Lower lobe of right lung (tissue), 2 donors: ENCODE measurements at places on chromosomes 1 and 21. TPM values are rescaled to one million over a fixed set of nuclear protein-coding genes. Genes with fewer than 3 reads are reported as not detected.

Gene AVPR1B
- not detected for total RNA-seq

Gene RAB7B
- total RNA-seq = 9.1 TPM

Gene TMPRSS3
- 3.8 TPM for total RNA-seq

Gene UBXN10
- 7.8 TPM for total RNA-seq

DNA sequence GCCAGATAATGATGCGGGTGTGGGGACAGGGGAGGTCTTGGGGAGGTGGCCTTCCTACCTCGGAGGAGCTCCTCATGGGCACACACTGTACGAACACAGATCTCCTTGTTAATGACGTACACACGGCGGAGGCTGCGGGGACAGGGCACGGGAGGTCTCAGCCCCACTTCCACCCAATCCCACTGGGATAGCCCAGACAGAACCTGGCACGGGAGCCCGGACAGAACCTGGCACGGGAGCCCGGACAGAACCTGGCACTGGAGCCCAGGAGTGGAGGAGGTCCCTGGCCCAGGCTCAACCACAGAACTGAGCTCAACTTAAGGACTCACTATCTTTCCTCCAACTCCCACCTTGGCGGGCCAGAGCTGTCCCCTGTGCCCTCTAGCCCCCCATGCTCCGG lies 5.2 kb downstream of the MFAP2 start:
- DNase-seq = no peak
- peaks cover 6% of the 10 kb centered on the region for H3K36me3 ChIP-seq
- H3K27ac ChIP-seq = no peak overlapping the region
- no peak overlapping the region for H3K4me3 ChIP-seq
- H3K4me1 ChIP-seq = peaks cover 11% of the 10 kb centered on the region

- H3K4me1 ChIP-seq = no peaks in the 10 kb centered on the region
- no peaks in the 10 kb centered on the region for H3K27me3 ChIP-seq
- no peak overlapping the region for H3K27ac ChIP-seq
- no peaks in the 10 kb centered on the region for H3K36me3 ChIP-seq
- no peak overlapping the region for H3K4me3 ChIP-seq
- no peak for DNase-seq
Measured at GRCh38 chr1:186864296-186864695, 35.5 kb downstream of the PLA2G4A start.

DNA sequence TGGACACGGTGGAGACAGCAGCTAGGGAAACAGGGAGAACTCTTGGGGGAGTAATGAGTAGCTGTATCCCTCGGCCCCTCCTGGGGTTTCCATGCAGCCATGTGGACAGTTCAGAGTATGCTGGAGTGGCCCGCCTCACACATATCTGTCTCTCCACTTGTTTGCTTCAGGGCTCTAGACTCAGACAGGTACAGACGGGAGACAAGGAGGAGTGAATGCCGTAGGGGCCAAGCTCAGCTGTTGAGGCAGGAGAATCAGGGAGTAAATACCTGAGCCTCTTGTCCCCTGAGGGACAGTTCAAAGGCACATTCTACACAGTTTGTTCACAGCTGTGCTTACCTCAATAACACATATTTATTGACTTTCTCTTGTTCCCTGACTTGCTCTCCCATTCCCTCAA lies 7.7 kb upstream of the PTGFRN start:
- DNase-seq = no peak
- H3K36me3 ChIP-seq = no peaks in the 10 kb centered on the region
- H3K4me3 ChIP-seq = no peak overlapping the region
- H3K27me3 ChIP-seq = no peaks in the 10 kb centered on the region
- no peaks in the 10 kb centered on the region for H3K4me1 ChIP-seq

Gene L1TD1
- 0.59 TPM for total RNA-seq

DNA sequence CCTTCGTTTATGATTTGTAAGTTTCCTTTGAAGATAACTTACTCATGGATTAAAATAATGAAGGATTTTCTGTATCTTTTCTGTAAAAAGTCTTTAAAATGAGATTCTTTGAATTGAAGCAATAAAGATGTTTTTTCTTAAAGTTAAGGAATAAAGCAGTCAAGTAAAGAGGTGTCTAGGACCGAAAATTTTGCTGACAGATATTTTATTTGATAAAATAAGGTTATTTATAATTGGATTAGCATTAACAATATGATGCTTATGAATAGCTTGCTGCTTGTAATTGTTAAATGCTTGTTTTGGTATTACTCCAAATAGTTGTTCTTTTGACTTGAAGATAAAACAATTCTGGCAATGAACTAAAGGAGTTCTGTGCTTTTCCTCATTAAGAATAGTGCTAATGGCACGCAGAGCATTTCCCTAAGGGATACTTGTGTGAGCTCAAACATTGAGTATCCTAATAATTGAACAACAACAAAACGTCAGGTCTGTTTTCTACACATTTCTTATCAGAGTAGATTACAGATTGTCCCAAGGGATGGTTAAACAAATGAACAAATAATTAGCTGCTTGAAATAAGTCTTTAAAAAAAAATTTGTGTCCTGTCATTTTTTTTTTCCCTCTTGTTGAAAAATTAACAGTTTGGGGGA lies 16.6 kb downstream of the TSNAX start:
- no peaks in the 10 kb centered on the region for H3K27me3 ChIP-seq
- peaks cover 34% of the 10 kb centered on the region for H3K36me3 ChIP-seq
- no peak for DNase-seq
- H3K4me1 ChIP-seq = peaks cover 16% of the 10 kb centered on the region
- H3K27ac ChIP-seq = no peak overlapping the region

DNA sequence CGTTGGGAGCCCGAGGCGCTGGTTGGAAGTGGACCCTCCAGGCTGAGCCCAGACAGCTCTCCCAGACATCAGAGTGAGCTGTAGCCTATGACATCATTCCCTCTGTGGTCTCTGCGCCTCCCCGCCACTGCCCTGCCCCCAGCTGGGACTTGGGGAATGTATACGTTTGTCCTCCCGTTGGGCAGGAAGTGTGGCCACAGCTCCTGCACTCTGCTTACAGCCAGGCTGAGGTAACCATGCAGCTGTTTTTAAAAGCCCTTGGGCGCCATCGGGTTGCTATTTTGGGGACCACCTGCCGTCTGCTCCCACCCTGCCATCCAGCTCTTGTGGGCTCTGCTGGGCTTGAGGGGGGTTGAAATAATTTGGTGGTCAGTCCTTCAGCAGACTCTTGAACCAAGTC lies 7.8 kb downstream of the VASH2 start:
- no peak for DNase-seq
- H3K4me3 ChIP-seq = no peak overlapping the region
- H3K36me3 ChIP-seq = no peaks in the 10 kb centered on the region
- H3K27ac ChIP-seq = no peak overlapping the region
- no peaks in the 10 kb centered on the region for H3K4me1 ChIP-seq

Gene TNFRSF4
- total RNA-seq = 3.0 TPM

DNA sequence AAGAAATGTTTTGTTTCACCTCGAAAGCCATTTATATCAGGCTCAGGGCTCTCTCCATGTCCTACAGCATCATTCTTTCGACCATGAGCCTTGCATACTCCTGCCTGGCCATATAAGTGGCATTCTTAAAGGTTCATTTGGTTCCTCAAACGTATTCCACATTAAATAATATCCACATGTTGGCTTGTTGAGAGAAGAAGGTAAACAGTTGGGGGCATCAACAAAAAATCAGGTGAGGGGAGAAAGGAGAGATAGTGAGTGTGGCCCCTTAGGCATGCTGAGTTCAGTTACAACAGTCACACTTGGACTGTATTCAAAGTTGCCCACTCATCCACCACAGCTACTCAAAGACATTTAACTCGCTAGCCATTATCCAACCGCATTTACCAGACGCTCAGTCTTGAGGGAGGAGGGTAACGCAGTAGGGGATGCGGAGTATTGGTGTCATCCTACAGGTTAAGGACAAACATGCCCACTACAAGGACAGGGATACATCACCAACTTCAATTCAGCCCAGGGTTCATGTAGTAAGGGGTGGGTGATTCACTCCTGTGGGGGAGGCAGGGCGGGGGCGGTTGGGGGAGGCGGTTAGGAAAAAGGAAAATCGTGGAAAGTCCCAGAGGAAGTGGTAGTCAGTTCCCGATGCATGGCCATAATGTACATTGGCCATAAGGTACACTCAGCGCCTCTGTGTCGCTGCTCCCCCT lies 1.4 kb downstream of the ZNF697 start:
- peaks cover 17% of the 10 kb centered on the region for H3K4me1 ChIP-seq
- no peak for DNase-seq
- peak overlapping the region; percentile 89 for H3K4me3 ChIP-seq
- H3K36me3 ChIP-seq = no peaks in the 10 kb centered on the region
- H3K27ac ChIP-seq = peak overlapping the region; percentile 87
- no peaks in the 10 kb centered on the region for H3K27me3 ChIP-seq

DNA sequence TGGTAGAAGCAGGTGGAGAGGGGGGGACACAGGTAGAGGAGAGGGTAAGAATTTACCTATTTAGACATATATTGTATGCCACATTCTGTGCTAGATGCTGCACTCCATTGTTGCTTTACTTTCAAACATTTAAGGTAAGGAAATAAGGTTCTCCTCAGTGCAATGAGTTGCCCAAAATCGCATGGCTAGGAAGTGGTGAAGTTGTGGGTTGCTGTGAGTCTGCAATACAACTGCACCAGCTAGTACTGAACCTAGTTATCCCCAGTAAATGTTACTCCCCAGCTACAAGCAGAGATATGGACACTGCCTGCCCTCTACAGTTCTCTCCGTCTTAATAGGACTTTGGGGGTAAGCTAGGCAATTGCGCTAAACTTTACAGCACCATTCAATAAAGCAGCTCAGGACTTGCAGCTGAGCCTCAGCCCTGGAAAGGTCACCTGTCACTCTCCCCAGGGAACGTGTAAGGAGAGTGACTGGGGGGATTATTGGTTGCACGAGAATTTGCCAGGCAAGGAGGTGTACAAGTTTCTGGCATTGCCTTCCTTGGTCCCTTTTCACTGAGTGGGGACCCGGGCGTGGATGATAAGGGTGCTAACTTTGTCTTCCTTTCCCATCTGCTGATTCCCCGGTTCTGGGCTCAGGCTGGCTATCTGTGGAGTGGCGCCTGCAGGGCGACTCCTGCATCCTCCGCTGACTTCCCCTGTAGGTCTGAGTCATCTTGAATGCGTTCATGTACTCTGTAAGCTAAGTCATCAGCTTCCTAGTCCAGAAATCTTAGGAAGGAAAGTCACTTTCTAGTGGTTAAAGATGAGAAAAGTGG lies 71.3 kb upstream of the CNTN2 start:
- H3K36me3 ChIP-seq = no peaks in the 10 kb centered on the region
- H3K4me1 ChIP-seq = no peaks in the 10 kb centered on the region
- peaks cover 16% of the 10 kb centered on the region for H3K27me3 ChIP-seq

GRCh38 chr1:119387858-119388257 lies 19.3 kb downstream of the HAO2 start:
- H3K27me3 ChIP-seq = no peaks in the 10 kb centered on the region
- H3K27ac ChIP-seq = no peak overlapping the region
- DNase-seq = no peak
- no peaks in the 10 kb centered on the region for H3K36me3 ChIP-seq
- H3K4me1 ChIP-seq = no peaks in the 10 kb centered on the region

- no peaks in the 10 kb centered on the region for H3K27me3 ChIP-seq
- DNase-seq = peak; percentile 14
- H3K4me3 ChIP-seq = no peak overlapping the region
- peaks cover 80% of the 10 kb centered on the region for H3K4me1 ChIP-seq
Measured at GRCh38 chr1:235078480-235079381, 49.9 kb downstream of the TOMM20 start.

DNA sequence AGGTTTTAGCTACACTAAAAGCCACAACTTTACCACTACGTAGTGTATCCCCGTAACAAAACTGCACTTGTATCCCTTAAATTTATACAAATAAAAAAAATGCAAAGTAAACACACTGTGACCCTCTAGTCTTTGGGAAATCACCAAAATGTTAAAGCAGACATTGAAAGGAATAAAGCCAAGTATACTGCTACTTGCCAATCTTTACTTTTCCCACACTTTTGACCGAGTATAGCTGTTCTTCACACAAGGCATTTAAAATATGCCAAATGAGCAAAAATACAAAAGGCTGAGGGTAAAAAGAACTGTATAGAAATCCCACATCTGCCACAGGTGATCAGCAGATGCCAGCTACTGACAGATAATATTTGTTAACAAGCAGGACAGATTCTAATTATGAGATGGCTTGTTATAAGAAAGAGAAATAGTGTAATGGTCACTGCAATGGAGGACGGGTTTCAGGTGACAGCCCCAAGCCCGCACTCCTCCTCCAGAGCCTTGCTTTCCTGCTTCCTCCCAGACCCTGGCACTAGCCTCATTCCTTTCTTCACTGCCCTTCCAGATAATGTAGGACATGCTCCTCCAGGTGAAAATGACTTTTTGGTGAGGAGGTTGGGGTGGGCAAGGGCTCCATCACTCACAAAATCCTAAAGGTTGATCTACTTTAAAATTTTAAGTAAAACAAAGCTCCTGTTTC lies 18.1 kb downstream of the KCNT2 start:
- H3K27me3 ChIP-seq = no peaks in the 10 kb centered on the region
- no peaks in the 10 kb centered on the region for H3K4me1 ChIP-seq
- no peak overlapping the region for H3K27ac ChIP-seq
- no peaks in the 10 kb centered on the region for H3K36me3 ChIP-seq
- no peak for DNase-seq
- no peak overlapping the region for H3K4me3 ChIP-seq

Gene PPFIA4
- total RNA-seq = 1.3 TPM

GRCh38 chr1:29513357-29513756 lies 277.0 kb downstream of the PTPRU start:
- no peak overlapping the region for H3K27ac ChIP-seq
- H3K4me1 ChIP-seq = no peaks in the 10 kb centered on the region
- no peak overlapping the region for H3K4me3 ChIP-seq
- no peak for DNase-seq
- peaks cover 3% of the 10 kb centered on the region for H3K27me3 ChIP-seq
- H3K36me3 ChIP-seq = no peaks in the 10 kb centered on the region

DNA sequence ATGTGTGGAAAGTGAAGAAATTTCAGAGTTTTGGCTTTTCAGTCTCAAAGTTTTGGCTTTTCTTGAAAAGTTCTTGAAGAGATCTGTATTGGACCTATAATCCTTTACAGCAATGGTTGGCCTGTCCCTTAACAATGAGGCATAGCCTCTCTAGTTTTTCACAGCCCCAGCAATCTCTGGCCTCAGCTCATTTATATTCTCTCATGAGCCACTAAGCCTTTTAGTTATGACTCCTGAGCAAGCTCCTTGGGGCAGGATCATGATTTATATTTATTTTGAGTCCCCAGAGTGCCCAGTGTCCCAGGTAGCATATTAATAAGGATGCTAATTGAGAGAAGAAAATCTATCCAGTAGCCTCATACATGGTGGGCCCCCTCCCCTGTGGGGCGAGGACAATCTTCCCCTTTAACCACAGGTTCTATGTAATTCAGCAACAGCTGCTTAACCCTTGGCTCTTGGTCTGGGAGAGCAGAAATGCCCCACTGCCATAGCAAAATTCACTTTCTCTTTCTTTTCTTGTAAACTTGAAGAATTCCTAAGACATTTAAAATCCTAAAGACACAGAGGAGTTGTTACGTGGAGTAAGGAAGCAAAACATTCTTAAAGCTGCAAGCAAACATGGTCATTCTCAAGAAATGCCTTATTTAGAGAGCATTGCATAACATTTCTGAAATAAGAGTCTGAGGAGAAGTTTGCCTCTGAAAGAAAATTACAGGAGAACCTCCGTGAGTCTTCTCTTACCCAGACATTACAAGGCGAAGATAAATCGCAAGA lies 6.3 kb downstream of the NGF start:
- DNase-seq = no peak
- peaks cover 7% of the 10 kb centered on the region for H3K27me3 ChIP-seq
- peak overlapping the region; percentile 1 for H3K27ac ChIP-seq
- peaks cover 18% of the 10 kb centered on the region for H3K4me1 ChIP-seq
- no peaks in the 10 kb centered on the region for H3K36me3 ChIP-seq
